ENCODE measurements at places on chromosomes 6 and 20.

DNA sequence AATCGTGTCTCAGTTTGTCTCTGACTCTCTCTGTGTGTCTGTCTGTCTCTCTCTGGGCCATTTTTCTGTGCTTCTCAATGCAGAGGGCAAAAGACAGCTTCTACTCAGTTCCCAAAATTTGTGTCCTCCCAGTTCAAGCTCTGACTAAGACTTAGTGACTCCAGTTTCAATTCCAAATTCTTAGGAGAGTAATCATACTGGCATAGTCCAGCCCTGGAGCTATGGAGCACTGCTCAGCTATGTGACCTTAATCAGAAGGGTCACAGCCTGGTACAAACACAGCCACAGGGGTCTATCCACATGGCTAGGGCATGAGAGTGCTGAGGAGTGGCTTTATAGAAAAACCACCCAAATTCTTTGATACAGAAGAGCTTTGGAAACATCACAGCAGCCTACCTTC lies 91.9 kb downstream of the FOXF2 start:
- peak; percentile 77 for DNase-seq

DNA sequence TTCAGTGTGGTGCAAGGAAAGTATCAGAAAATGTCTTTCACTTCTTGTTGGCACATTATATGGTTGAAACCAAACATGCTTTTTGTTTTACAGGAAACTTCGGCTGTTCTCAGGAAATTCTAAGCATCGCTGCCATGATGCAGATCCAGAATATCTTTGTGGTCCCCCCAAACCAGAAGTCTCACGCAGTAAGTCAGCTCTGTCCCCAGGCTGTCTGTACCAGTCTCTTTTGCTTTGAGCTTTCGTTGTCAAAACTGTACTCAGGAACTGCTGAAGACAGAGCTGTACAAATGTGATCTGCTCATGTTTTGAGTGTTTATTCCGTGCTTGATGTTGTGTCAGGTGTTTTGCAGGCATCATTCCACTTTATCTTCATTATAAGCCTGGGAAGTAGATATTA lies 59.6 kb downstream of the DHX35 start:
- DNase-seq: no peak

GRCh38 chr20:43408848-43409576 lies 48.7 kb upstream of the SRSF6 start:
- peak; percentile 69 for DNase-seq

GRCh38 chr6:152054441-152054840 lies 247.0 kb downstream of the ESR1 start:
- DNase-seq: peak; percentile 32

DNA sequence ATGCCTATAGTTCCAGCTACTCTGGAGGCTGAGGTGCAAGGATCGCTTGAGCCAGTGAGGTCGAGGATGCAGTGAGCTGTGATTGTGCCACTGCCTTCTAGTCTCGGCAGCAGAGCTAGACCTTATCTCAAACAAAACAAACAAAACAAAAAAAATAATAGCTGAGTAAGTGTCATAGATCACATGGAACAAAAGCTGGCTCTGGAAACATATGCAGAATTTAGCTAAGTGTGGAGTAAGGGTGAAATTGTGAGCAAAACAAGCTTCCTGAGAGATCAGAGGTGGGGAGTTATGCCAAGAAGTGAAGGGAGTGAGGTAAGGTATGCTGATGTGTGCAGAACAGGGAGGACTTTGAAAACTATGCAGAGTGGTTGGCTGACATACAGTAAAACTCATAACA lies 18.7 kb downstream of the SGK1 start:
- no peak for DNase-seq

DNA sequence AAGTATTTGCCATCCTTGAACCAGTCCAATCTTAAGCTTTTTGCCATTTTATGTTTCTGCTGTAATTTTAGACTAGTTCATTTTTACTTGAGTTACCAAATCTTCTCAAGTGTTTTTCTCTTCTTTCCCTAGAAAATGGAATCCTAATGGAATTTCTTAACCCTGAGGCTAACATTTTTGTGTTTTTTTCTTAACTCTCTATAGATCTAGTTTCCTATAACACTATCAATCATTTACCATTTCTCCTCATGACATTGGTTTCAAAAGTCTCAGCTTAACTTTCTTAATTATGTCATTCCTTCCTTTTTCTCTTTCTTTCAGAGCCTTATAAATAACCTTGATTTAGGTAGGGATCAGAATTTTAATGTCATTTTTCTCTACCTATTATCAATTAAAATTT lies 54.8 kb downstream of the SENP6 start:
- DNase-seq: no peak

DNA sequence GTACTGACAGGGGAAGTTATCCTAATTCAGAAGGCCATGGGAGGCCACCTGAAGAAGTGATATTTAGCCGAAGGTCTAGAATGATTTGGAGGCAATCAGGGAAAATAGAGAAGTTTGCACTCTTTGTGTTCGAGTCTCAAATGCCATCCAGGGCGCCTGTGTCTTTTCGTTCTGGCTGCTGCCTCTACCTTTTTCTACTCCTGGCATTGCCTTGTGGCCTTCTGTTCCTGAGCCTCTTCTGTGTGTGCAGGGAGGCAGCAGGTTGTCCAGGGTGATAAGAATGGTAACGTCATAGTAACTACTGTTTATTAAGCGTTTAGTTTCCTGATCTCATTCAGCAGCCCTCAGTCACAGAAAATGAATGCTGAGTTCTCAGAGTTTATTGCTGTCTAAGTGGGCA lies 252.1 kb downstream of the FARS2 start:
- DNase-seq: no peak

DNA sequence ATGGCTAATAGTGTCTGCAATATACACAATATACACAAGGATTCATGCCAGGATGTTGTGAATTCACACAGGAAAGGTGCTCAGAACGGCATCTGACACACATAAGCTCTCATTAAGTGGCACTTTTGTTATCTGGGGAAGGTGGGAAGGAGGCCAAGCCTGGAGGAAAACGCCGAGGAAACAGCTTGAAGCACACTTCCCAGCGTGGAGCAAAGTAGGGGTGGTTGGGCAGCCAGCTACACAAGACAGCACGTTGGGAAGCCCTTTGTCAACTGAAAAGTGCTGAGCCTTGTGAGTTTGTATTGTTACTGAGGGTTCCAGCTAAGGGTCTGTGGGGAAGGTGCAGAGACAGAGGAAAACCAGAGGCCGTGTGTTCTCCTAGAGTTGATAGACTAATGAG lies 181.0 kb downstream of the ZMYND8 start:
- no peak for DNase-seq

- no peak for DNase-seq
Observed at GRCh38 chr20:44970243-44970757, 4.0 kb downstream of the STK4 start.

- DNase-seq: no peak
Observed at GRCh38 chr6:69795469-69796072, 1.2 kb downstream of the LMBRD1 start.

DNA sequence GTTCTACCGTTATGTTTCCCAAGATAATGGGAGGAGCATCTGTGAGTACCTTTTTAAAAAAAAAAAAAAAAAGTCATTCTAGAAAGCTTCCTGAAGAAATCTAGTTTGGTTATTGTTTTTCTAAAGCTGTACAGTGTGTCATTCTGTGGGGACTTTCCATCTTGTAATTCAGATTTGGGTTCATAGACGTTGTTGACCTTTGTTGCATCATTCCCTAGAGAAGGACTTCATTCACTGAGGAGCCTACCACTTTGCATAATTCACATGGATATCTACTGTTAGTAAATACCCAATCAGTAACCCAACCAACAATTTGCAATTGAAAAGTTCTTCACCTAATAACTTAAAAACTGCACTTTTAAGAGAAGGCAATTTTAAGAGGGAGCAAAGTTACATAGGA lies 60.1 kb downstream of the RPP40 start:
- DNase-seq: no peak

DNA sequence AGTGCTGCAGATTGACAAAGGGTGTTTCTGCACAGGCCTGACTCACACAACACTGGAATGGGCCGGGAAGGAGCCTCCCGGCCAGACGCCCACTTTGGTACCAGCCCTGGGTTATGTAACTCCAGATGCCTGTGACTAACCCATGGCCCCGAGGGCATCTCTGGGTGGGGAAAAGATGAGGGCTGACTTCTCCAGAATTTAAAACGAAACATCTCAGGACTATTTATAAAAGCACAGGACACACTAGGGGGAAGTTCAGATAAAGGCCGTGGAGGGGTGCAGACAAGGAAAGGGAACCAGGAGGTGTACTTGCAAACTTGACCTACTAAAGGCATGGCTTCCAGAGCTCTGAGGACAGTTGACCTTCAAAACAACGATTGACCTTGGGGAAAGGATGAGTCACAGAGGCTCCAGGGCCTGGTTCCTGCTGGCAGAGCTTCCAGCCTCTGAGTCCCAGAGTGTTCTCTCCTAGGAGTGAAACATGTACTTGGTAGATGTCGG lies 196.9 kb downstream of the NFATC2 start:
- DNase-seq: peak; percentile 89

GRCh38 chr6:39843305-39844020 lies 51.3 kb downstream of the DAAM2 start:
- no peak for DNase-seq

DNA sequence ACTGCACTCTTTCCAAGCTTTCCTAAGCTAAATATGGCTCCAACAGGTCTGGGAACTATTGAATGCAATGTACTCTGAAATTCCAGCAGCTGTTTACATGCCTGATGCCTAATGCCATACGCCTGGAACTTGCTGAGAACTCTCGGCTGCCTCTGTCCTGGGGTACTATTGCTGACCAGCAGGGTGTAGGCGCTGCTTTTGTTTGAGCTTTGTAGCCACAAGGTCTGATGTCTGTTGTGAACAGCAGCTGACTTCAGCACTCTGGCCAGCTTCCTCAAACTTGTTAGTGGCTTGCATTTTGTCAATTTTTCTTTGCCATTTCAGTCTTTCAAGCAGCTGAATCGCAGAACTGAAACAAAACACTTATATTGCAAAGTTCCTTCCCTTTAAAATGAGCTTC lies 26.7 kb downstream of the SAYSD1 start:
- peak; percentile 33 for DNase-seq

- no peak for DNase-seq
Observed at GRCh38 chr6:144757730-144758129, 472.6 kb downstream of the UTRN start.

DNA sequence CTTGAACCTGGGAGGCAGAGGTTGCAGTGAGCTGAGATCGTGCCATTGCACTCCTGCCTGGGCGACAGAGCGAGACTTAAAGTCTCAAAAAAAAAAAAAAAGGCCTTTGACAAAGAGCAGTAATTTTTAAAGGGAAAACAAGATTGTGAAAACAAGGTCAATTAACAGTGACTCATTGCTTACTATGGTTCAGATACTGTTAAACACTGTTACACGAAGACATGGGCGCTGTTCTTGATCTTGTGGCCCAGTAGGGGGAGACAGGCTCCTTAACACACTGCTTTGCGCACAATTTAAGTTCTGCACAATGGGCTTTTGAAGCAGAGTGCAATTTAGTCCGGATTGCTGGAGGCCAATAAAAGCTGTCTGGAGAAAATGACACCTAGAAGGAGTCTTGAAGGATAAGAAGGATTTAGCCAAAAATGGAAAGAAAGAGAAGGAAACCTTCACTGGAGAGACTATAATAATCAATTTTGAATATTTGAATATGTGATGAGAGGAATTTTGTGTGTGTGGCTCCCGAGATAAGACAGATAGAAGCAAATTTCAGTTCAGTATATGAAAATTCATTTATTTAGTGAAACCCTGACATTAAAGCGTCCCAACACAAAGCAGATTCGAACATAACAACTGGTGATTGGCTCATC lies 6.0 kb upstream of the LATS1 start:
- peak; percentile 42 for DNase-seq

DNA sequence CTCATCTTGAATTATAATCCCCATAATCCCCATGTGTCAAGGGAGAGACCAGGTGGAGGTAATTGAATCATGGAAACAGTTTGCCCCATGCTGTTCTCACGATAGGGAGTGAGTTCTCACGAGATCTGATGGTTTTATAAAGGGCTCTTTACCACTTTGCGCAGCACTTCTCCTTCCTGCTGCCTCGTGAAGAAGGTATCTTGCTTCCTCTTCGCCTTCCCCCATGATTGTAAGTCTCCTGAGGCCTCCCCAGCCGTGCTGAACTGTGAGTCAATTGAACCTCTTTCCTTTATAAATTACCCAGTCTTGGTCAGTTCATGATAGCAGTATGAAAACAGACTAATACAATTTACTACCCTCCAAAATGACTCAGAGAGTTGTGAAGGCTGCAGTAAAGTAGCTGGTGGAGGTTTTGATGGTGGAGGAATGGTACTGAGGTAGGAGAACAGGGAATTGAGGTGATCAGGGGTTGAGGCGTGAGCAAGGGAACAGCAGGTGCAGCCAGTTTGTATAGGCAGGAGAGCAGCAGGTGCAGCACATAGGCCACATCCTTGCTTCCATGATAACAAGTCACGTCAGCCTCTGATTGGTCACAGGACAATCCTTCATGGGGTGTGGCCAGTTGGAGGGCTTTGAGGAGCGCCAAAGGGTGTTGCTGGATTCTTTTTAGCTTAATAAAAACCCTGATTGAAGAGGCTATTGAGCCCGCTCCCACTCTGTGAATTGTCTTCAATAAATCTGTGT lies 150.0 kb downstream of the CDC5L start:
- no peak for DNase-seq

- DNase-seq: no peak
Observed at GRCh38 chr20:63592661-63593060, 18.6 kb upstream of the HELZ2 start.

- DNase-seq: no peak
Observed at GRCh38 chr6:156916130-156916801, 139.1 kb downstream of the ARID1B start.

- DNase-seq: no peak
Observed at GRCh38 chr6:127924440-127924839, 23.6 kb upstream of the THEMIS start.

DNA sequence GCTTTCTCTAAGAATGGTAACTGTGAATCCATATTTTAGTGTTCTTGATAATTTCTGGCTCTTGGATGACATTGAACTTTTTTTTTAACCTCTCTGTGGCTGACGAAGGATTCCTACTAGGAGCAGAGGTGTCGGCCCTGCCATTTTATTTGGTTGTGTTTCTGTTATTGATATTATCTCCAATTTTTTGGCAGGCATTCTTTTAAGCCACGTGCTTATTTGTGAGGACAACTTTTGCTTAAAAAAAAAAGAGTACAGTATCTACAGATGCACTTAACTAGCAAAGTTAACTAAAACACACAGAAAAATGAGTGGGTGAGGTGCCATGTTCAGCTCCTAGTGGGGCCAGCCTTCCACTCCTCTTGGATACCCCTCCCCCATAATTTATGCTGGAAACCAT lies 1.1 kb downstream of the FANCE start:
- no peak for DNase-seq

GRCh38 chr20:53205046-53205445 lies 232.9 kb downstream of the TSHZ2 start:
- no peak for DNase-seq

Measured in HTR-8/SVneo (cell line).